ENCODE measurements at places on chromosomes 13 and 19.

- DNase-seq = no peak
Measured at GRCh38 chr13:43732726-43733125, 54.0 kb downstream of the ENOX1 start.

GRCh38 chr13:96091164-96092117, 1.5 kb downstream of the HS6ST3 start:
- DNase-seq = no peak

DNA sequence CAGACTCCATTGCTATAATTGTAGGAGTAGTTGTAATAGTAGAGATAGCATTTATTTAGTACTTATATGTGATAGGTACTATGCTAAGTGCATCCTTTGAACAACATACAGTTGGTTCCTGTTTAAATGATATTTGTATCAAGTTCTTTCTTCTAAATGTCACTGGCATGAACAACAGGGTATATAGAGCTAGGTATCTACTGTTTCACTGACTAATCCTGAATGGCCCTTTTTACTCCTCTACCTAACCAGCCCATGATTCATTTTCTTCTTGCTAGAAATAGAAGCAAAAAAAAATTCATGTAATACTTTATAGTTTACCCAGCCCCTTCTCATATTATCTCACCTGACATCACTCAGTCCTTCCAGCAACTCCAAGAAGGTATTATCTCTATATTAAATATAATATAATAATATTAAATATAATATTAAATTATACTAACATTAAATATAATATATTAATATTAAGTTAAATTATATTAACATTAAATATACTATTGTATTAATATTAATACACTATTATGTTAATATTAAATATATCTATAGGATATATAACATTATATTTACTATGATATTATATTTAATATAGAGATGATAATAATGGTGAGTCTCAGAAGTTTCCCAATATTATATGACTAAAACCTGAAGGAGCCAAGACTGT, 74.2 kb downstream of the FRY start:
- no peak for DNase-seq

DNA sequence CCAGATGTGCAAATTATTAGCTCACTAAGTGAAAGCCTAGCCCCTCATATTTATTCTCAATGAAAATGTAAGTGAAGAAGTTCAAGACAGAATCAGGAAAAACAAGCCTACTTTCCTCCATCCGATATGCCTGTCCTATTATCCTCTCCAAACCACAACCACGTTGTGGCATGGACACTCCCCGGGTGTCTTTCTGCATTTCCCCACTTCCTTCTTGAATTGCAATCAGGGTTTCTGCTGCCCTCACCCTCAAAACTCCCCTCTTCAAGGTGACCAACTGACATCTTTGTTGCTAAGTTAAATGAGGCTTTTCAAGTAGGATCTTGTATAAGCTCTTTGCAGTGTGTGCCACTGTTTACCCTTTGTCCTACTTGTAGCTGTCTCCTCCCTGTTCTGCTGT, 11.8 kb downstream of the SLC25A30 start:
- DNase-seq = no peak

DNA sequence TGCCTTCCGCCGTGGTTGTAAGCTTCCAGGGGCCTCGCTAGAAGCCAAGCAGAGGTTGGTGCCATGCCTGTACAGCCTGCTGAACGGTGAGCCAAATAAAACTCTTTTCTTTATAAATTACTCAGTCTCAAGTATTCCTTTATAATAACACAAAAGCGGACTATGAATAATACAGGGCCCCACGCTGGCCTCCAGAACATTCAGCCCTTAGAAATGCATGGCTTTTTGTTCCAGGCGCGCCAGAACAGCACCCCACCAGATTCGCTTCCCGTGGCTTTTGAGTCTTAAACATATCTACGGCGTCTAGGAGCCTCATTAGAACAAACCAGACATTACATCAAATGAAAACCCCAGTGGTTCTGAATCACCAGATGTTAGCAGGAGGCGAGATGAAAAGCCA, 75.1 kb downstream of the SLC15A1 start:
- no peak for DNase-seq

DNA sequence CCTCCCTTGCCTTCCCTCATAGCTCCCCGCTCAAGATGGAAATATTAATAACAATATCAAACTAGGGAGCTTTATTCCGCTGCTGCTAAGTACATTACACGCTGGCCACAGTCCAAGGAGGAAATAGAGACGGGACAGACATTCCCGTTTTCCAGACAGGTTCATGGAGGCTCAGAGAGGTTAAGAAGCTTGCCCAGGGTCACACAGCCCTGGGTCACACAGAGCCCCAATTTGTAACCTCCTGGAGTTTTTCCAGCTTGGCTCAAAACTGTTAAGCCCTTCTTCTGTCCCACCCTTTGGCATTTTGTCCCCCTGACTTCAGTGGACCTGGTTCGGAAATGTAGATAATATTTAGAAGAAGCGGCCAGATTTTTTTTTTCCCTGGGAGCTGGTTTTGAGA, 2.0 kb downstream of the BICRA start:
- DNase-seq = no peak
